ENCODE measurements at places on chromosomes 5 and 9.

GRCh38 chr5:116273448-116274242 is 188.8 kb downstream of the COMMD10 start:
- DNase-seq = no peak

DNA sequence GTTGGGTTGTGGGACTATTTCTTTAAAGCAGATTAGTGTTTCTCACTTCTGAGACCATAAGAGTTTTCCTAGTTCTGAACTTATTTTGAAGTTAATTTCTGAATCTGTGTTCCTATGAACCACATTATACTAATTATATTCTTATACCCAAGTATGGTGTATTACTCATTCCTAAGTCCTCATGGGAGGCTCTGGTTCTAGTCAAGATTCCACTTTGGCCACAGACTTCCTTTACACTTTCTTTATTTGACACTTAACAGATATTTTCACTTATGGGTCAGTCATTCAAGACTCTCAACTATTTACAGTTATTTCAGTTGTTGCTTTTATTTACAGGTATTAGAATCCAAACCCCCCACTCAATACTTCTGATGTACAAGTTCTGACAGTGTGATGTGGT is 937.2 kb upstream of the TYRP1 start:
- DNase-seq = no peak

DNA sequence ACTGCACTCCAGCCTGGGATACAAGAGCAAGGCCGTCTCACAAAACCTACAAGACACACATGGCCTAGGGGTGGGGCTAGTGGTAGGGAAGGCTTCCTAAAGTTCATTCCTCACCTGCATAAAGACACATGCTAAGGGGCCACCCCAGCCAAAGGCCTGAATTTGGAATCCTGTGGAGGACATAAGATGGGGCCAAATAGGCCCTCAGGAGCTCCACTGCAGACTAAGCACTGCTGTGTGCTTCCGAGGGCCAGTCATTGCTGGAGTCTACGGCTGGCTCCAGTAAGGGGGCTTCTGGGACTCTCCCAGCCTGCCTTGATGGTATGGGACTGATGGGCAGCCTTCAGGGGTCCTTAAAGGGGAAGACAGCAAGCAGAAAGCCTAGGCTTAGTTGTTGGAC is 5.7 kb downstream of the NOP16 start:
- DNase-seq = no peak

- peak; percentile 51 for DNase-seq
Observed at GRCh38 chr5:17305964-17306725, 88.7 kb downstream of the BASP1 start.

DNA sequence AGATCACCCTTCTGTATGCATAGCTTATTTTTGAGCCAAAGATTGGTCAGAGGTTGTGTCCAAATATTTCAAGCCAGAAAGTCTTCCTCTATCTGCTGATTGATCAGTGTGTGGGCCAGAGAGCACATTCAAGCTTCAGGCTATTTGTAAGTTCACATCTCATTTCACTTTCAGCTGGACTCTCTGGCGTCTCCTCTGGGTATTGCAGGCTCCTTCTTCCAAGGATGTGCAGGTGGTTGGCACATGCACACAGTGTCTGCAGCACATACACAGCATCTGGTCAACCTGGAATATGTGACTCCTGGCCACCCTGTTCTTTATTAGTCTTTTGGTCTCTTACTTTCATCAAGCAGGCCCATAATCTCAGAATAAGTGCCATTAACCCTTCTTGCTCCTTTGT is 516.1 kb downstream of the ANXA1 start:
- no peak for DNase-seq

GRCh38 chr5:115471345-115472063 is 73.1 kb downstream of the FEM1C start:
- DNase-seq = no peak

- DNase-seq = peak; percentile 88
Observed at GRCh38 chr9:120928483-120929228, 2.1 kb upstream of the TRAF1 start.

GRCh38 chr9:130866474-130866965 is 30.1 kb downstream of the QRFP start:
- peak; percentile 86 for DNase-seq

GRCh38 chr9:35703906-35704672 is 14.4 kb upstream of the TPM2 start:
- DNase-seq = no peak

DNA sequence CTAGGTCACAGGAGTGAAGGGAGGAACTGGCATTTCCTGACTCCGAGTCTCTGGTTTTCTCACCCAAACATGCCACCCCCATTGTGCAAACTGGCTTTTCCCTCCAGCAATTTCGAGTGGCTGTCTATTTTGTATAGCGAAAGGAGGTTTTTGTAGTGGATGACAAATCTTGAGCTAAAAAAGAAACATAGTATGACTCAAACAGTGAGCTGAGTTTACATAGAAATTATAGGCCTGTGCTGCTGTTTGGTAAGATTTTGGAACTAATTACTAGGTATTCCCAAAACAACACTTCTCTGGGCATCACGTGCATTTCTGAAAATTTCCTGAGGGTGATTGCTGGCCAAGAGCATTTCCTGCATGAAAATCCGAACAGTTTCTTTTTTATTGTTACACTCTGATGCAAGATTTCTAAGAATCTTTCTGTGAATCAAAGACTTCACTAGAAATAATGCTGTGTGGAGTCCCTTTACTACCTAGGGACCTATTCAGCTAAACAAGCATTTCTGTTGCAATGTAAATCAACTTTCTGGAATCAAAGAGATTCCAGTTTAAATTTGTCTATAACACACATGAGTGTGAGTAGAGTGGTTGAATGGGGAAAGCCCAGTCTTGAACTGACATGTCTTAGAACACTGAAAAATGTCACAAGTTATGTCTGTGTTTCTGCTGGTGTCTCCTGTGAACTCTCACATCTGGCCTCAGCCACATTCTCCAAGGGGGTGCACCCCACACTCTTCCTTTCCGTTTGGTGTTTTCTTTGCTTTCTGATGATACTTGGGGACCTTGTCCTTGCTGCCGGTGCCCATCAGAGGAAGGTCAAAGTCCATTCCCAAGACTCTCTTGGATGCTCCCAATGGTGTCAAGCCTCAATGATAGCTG is 33.3 kb upstream of the DAPK1 start:
- DNase-seq = no peak

- peak; percentile 56 for DNase-seq
Observed at GRCh38 chr5:151686674-151687407, at the start of gene SPARC. Gene SPARC (minus strand): TSS chr5:151686915. CDS start chr5:151676188, 10,727 bp downstream.

DNA sequence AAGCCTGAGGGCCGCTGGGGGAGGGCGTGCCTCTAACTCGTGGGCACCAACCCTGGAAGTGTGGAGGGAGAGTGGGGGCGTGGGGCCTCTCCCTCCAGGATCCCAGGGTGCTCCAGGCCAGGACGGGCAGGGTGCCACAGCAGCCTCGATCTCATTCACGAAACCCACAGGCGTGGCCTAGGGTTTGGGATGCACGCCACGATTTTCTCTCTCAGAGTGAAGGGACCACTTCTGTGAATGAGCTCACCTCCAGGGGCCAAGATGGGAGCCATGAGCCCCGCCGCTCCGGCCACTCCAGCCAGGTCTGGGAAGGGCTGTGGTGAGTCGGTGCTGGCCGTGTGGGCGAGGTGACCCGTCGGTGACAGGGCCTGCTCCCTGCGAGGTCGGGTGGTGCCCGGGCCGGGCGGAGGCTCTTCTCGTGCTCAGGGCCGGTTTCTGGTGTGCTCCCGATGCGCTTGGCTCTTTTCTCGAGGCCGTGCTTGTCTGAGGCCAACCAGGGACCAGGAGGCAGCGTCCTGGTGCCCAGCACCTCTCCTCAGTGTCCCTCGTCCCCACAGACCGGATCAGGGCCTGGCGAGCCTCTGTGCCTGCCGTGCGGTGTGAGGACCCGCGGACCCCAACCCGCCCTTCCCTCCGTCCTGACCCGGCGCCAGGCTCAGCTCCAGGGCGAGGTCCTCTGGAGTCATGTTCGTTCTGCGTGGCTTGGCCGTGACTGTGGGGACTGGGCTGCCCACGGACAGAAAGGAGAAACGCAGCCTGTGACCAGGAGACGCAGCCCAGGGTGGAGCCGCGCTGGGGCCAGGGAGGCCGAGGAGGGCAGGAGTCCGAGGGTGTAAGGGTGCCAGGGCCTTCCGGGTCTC is 31.0 kb downstream of the TPPP start:
- no peak for DNase-seq

DNA sequence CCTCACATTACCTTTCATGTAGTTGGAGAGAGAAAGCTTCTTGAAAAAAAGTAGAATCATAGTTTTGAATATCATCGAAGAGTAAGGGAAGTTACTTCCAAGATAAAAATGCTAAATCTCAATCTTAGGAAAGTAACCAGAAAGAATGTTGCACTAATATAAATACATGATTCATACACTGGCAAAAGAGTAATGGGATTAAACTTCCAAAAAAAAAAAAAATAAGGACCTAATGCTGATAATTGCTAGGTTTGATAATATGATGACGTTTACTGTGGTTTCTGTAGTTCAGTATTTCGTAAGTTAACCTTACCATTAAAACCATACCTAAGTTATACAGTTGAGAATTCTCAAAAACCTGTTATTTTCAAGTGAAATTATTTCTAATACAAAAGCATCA is 573.8 kb upstream of the CDH9 start:
- DNase-seq = no peak

GRCh38 chr5:79544131-79544530 is 30.2 kb upstream of the HOMER1 start:
- no peak for DNase-seq

DNA sequence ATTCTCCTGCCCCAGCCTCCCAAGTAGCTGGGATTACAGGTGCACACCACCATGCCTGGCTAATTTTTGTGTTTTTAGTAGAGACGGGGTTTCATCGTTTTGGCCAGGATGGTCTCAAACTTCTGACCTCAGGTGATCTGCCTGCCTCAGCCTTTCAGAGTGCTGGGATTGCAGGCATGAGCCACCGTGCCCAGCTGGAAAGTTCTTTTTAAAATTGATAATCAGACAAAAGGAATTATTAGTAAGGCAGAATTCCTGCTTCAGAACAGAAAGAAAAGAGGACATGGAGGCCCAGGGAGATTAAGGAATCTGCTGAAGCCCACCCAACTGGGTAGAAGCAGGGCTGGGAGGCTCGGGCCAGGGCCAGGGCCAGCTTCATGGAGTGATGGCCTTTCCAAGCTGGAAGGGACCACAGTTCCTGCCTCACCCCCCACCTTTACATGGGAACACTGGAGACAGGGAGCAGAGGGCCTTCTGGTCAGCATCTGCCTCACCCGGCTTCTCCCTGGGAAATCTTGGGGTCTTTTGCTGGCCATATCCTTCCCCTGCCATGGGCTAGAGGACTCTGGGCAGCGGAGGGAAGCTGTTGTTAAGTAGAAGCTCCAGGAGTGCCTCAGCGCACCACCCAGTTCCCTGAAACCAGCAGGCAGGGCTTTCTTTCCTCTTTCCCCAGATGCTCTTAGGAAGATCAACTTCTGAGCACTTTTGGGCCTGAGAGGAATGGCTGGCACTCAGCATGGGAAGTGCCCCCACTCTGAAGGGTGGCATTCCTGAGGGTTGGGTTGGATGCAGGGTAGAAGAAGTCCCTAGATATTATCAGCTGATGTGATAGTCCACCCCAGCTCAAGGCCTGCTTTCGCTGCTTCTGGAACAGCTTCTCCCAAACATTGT is 70.1 kb downstream of the RGS3 start:
- no peak for DNase-seq

DNA sequence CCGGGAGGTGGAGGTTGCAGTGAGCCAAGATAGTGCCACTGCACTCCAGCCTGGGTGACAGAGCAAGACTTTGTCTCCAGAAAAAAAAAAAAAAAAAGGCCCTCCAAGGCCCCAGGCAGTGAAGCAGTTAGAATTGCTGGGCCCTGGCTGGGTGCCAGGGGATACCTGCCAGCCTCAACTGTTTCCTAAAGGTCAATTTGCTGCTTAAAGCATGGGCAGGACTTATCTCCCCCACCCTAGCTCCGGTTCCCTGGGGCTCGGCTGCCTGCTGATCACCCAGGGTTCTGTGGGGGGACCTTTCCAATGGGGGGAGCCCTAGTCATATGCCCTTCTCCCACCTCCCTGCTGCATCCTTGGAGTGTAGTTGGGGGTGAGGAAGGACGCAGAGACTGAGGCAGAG is 25.7 kb downstream of the NCS1 start:
- DNase-seq = no peak

DNA sequence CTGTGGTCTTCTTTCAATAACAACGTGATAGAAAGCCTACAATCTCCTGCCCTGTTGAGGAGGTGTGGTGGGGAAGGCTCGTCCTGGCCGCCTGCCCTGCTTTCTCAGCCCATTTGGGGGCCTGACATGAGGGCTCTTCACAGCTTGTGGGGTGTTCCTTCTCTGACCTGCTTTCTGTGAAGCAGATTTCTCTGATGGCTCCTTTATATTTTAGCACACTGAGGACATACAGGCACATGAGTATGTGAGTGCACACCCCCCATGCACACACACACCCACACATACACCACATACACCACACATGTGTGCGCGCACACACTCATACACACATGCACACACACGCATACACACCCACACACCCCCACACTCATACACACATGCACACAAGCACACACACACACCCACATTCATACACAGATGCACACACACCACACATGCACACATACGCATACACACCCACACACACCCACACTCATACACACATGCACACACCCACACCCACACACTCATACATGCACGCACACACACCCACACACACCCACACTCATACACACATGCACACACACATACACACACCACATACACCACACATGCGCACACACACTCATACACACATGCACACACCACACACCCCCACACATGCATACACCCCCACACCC is 117.5 kb downstream of the COL5A1 start:
- no peak for DNase-seq

- DNase-seq = no peak
Observed at GRCh38 chr9:134670851-134671281, 29.3 kb downstream of the COL5A1 start.

DNA sequence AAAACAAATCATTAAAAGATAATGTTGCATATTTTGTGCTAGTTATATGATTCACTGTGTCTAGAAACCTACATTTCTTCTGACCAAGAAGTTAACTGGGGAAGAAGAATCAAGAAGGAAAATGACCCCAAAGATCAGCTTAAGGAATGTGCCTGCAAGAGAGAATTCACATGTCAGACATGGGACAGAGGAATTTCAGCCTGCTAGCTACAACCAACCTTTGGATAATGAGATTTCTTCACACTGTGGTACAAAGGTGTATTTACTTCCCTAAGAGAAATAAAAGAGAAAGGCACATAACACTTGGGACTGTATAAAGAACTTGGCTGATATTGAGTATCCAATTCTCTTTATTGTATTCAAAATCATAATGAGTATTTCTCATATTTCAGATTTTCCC is 39.6 kb upstream of the ELL2 start:
- DNase-seq = no peak

- no peak for DNase-seq
Observed at GRCh38 chr9:109439378-109440116, 58.6 kb downstream of the PTPN3 start.

GRCh38 chr9:137053944-137054931 is at the start of gene ENTPD2:
Gene ENTPD2 (minus strand): TSS chr9:137054061. CDS start chr9:137053997, 64 bp downstream.
- DNase-seq = peak; percentile 87

DNA sequence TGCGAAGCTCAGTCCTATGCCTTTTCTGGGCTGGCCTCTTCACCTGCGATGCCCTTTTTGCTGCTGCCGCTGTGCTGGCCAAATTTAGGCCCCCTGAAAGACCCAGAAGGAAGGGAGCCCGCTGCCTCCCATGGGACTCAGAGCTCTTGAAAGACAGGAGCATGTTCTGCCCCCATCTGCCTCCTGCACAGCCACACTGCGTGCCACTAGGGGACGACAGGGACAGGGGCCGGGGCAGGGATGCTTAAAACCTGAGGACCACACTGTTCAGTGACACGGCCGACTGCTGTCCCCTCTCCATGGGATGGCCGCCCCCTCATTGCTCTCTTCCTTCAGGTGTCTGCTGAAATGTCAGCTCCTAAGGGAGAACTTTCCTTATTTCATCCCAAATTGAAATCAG is 132.4 kb downstream of the ADAMTS2 start:
- DNase-seq = no peak

GRCh38 chr9:109320331-109320741 is 523 bp downstream of the EPB41L4B start:
- DNase-seq = peak; percentile 42
